ENCODE measurements at places on chromosomes 11 and 22.

GRCh38 chr11:67400942-67401494, 640 bp downstream of the PPP1CA start:
- no peak for DNase-seq

DNA sequence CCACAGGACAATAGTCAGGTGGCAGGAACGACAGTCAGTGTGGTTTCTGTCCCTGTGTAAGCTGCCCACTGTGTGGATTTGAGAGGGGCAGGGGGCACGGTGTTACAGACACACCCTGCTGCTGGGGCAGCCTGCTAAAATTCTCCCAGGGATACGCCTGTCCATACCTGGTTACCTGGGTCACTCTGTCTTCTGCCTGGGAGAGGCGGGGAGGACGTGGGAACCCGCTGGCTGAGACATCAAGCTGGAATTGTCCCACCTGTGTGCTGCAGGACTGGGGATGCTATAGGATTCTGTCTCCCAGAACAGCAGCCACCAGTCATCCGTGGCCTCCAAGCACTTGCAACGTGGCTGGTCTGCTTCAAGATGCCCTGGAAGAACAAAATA, 63.8 kb upstream of the LINC01488 start:
- DNase-seq: no peak

- DNase-seq: no peak
These were observed 149.5 kb downstream of the NAV2 start for GRCh38 chr11:19862091-19862490.

DNA sequence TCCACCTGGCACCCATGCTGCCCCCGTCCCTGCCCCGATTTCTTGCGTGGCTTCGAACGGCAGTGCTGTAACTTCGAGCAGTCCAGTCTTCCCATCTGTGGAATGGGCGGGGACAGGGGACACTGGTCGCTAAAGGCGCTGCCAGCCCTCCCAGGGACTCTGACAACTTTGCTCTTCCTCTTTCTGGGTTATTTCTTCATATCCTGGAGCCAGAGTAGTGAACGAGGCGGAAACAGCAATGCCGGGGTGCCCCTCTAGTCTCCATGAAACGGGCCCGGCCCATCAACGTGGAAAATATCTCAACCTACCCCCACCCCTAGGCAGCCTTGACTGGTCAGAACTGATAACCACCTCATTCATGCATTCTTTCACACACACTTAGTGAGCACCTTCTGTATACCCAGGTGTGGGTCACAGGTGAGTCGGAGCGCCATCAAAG, 42.8 kb downstream of the TRIOBP start:
- DNase-seq: no peak

DNA sequence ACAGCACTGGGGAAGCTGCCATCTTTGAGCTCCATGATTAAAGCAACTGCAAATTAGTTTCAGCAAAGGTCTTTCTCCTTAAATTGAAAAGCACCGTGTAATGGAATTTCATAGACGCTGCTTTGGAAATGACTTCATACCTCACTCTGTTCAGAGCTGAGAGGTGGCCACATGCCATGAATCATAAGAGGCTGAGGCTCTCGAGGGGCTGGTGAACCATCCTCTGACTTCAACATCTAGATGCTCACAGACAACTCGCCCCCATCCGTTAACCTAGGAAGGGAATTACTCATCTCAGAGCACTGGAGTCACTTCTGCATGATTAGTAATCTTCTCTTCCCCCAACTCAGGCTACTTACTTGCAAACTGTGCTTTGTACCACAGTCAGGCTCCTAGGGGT, 122.3 kb downstream of the RCN1 start:
- no peak for DNase-seq

GRCh38 chr11:77966338-77966737, 28.1 kb downstream of the INTS4 start:
- DNase-seq: no peak

DNA sequence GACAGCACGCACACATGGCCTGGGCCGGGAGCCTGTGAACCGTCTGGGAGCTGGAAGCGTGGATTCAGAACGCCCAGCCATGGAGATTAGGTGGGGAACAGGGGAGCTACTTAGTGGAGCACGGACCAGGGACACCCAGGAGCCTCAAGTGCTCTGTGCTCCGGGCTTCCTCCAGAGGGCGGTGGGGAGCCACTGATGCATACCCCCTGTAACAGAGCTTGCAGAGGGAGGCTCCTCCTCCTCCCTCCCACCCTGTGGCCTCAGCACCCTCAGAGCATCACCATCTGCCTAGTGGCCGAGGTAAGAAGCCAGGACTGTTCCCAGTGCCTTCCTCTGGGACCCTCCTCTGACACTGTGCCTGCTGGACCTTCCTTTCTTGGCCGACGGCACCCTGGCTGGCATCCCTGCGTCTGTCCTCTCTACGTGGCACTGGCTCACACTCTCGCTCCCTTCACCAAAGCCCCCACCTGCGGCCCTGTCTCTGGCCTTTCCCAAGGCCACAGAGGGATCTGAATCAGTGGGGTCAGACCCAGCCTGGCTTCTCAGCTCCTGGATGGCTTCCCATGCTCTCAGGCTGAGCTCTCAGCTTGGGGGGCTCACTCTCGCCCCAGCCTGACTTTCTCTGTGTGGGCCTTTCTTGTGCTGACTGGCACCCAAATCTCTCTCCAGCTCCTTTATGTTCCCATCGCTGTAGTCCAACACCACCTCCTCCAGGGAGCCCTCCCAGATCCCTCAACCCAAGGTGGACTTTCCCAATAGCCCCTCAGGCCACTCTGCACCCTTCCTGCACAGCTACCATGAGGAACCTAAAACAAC, 780.9 kb downstream of the BRD1 start:
- DNase-seq: peak; percentile 72

GRCh38 chr11:117057727-117058126, 40.5 kb downstream of the SIK3 start:
- no peak for DNase-seq

- DNase-seq: no peak
These were observed 46.9 kb upstream of the OR4B1 start for GRCh38 chr11:48169717-48170116.

- no peak for DNase-seq
These were observed at the start of gene KLHDC7B for GRCh38 chr22:50545522-50546325. Gene KLHDC7B, plus strand, starts transcription at chr22:50545899. Its CDS starts 345 bp downstream, at chr22:50546244.

DNA sequence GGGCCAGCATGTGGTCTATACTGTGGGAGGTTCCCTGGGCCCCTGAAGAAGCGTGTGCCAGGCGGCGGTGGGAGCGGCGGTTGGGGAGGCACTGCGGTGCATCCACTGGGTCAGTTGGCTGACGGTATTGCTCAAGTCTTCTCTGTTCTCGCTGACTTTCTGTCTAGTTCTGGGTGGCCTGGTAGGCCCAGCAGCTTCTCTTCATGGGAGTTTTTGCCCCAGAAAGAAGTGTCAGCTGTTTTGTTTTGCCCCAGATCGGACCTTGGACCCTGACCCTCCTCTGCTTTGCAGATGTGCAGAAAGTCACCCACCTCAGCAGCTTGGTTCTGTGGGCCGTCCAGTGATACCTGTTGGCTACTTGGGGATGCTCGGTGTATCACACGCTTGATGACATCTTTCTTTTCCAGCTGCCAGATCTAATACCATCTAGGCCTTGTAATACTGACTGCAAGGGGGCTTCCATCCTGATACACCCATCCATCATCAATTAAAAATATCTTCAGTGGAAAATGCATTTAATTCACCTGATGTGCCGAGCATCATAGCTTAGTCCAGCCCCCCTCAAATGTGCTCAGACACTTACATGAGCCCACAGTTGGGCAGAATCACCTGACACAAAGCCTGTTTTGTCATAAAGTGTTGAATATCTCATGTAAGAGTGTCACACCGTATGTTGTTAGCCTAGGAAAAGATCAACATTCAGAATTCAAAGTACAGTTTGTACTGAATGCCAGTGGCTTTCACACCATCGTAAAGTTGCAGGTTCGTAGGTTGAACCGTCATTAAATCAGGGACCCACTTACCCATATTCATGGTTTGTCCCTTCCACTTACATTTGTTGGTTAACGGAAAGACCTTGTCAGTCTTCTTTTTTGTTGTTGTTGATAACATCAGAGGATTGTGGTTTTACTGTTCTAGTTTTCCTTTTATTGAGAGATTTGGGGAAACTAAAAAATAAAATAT, 13.9 kb downstream of the ZBED4 start:
- DNase-seq: no peak

DNA sequence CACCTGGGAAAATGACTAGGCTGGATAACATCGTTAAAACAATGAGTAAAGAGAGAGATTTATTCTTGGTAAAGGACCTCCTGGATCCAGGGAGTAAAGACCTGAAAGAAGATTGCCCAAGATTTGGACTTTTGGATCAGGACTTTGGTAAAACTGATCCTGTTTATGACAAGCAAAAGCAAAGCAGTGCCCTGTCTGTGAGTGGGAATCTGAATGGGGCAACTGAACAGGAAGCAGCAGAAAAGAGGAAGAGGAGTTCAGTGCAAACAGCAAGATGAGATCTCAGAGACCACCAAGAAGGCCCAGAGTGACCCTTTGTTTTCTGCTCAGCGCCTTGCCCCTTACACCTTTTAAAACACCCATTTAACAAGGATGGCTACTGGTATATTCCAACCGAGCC, 122.0 kb downstream of the VPREB1 start:
- DNase-seq: no peak

DNA sequence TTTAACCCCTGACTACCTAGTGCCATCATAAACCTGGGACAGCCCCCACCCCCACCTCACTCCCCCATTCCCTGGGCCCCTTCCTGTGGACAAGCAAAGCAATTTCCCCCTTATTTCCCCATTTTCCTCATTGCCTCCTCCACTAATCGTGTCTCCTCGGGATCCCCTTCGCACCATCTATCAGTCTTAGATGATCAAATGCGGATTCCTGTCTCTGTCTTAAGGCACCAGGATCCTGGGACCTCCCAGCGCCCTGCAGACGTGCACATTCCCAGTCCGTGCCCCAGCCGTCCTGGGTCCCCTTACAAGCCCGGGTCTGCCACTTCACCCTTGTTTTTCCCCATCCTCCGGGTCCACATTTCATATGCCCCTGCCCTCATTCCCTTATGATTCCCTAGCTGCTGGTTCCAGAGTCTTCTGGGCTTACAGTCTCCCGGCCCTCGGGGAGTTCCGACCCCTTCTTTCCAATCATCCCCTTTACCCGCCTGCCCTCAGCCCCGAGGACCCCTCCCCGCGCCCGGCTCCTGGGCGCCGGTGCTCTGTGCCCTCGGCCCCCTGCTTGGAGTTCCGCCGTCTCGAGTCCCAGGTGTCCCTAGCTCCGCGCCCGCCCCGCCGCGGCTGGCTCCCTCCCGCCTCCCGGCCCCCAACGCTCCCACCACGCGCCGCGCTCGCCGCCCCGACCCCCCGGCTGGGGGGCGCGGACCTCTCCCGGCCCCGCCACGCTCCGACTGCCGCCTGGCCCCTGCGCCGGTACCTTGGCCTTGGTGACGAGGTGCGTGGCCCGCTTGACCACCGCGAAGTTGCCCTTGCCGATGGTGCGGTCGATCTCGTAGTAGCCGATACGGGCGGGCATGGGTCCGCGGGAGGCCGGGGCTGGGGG, 599 bp downstream of the SIK3 start:
- no peak for DNase-seq

GRCh38 chr22:19295733-19296132, 4.2 kb upstream of the CLTCL1 start:
- DNase-seq: no peak

DNA sequence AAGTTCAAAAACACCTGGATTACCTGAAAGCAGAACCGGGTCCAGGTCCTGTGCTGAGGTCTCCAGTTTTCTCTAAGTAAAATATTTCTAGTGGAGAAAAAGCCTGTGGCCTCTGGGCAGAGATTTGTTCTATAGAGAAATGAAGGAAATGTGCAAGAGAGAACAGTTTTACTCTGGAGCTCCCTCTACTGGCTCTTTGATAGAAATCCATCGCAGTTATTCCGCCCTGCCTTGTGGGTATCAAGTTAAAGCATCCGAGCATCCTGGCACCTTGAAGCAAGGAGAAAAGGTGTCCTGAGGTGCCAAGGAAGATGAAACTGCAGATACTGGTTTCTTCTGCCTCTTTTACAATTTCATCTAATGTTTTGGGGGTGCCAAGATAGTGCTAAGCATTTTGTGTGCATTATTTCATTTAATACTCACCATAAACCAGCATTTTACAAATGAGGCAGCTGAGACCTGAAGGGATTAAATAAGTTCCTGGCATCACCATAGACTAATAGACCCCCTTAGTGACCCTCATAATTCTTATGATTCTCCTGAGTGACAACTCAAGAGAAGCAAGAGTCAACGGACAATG, 113.1 kb upstream of the HSD17B12 start:
- peak; percentile 28 for DNase-seq

DNA sequence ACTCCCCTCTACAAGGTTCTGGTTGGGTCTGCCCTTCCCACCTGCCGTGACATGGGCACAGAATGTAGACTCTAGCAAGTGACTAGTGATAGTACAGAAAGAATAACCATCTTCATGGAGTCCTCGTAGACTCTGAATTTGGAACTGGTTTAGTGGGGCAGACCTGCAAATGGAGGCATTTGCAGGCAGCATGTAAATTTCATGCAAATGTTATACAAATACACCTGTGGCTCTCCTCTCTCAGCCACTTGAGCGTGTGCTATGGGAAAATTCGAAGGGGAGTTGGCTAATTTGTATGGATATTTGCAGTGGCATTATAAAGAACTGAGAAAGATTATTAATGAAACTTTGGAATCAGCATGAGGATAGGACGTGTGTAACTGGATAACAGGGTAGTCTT, 85.0 kb downstream of the SCN3B start:
- no peak for DNase-seq

- DNase-seq: no peak
These were observed 9.9 kb downstream of the PRSS23 start for GRCh38 chr11:86810288-86810687.

DNA sequence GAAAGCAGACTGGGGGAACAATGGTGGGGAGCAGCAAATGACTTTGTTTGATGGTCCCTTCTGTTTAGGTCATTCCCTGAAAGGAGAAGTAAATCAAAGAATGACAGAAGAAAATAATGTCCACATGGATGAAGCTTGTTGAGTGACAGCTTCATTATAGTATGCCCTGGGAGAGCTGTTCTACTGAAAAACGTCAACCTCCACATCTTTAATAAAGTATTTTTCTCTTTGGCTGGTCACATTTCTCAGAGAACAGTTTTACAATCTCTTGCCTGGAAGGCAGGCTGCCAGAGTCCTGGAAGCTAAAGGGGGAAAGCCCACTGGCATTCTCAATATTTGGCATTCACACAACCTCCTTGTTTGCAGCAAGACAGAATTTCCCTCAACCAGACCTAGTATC, 287.9 kb downstream of the SWAP70 start:
- no peak for DNase-seq

- DNase-seq: no peak
These were observed 784 bp upstream of the SLC43A3 start for GRCh38 chr11:57427727-57428082.

- no peak for DNase-seq
These were observed 65.4 kb upstream of the NTM start for GRCh38 chr11:131305005-131305404.

GRCh38 chr11:28735511-28735910, 627.3 kb downstream of the METTL15 start:
- no peak for DNase-seq

DNA sequence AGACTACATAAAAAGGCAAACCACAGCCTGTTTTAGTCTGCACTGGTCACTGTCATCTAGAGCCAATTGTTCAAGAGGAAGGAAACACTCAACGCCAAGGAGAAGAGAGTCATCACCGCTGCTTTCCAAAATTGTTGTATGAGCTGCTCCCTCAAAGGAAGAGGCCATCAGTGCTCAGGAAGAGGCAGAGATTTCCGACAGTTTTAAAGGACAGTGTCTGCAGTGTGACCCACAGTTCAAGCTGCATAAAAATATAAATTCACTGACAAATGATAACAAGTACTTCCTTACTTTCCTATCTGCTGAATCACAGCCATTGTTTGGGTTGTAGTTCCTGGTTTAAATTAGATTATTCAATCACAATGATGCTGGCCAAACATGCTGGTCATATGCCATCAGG, 16.4 kb downstream of the PRCP start:
- DNase-seq: no peak

- DNase-seq: no peak
These were observed 97.6 kb downstream of the FEZ1 start for GRCh38 chr11:125398475-125398874.
